ENCODE measurements at places on chromosomes 3 and 15.

DNA sequence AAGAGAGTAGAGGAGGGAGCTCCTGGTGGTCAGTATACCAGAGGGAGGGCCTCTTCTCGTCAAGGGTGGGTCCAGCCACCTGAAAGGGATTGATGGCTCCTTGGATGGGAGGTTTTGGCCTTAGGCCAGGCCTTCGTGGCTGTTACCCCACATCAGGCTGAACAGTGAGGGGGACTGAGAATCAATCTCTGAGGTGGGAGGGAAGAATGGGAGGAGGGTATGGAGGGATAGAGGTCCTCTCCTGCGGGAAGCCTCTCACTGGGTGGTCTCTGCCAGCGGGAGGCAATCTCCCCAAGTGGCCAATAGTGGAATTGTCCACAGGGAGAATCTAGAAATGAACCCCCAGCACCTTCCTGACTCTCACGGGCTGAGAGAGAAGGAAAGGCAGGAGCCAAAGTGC, 53.5 kb downstream of the BSN start:
- no peak for DNase-seq

DNA sequence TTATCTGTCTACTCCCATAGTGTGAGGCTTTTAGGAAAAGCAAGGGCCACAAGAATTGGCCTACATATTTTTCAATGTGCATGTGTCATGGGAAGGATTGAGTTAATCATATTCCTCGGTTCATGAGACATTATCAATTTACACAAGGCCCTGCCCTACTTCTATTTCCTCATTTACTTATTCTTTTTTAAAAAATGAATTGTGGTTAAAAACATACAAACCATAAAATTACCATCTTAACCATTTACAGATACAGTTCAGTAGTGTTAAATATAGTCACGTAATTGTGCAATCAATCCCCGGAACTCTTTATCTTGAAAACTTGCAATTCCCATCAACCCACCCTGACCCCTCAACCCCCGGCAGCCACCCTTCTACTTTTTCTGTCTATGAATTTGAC, 284.0 kb upstream of the GADL1 start:
- no peak for DNase-seq

- no peak for DNase-seq
These were observed 38.0 kb upstream of the CBLB start for GRCh38 chr3:105906836-105907235.

DNA sequence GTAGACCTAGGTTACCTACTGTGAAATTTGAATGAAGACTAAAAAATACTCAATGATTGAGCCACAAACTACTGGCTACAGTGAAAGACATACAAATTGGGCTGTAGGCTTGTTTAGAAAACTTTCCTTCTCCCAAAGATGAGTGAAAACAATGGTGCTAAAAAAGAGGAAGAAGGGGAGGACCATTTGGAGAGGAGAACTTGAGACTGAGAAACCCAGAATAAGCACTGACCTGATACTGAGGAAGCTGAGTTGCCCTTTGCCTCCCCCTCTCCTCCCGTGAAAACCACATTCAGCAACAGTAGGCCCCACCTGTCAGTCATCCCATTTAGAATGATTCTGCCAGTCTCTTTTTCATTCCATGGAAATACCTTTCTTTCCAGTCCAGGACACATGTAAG, 484.0 kb upstream of the TGFBR2 start:
- DNase-seq: no peak
